ENCODE measurements at places on chromosomes 7 and 10. TPM values are rescaled to one million over a fixed set of nuclear protein-coding genes. Genes with fewer than 3 reads are reported as not detected.
A peak's percentile ranks its signal among the peaks of the same experiment; 100 is the strongest.

Gene SLC16A9
- not detected for total RNA-seq

DNA sequence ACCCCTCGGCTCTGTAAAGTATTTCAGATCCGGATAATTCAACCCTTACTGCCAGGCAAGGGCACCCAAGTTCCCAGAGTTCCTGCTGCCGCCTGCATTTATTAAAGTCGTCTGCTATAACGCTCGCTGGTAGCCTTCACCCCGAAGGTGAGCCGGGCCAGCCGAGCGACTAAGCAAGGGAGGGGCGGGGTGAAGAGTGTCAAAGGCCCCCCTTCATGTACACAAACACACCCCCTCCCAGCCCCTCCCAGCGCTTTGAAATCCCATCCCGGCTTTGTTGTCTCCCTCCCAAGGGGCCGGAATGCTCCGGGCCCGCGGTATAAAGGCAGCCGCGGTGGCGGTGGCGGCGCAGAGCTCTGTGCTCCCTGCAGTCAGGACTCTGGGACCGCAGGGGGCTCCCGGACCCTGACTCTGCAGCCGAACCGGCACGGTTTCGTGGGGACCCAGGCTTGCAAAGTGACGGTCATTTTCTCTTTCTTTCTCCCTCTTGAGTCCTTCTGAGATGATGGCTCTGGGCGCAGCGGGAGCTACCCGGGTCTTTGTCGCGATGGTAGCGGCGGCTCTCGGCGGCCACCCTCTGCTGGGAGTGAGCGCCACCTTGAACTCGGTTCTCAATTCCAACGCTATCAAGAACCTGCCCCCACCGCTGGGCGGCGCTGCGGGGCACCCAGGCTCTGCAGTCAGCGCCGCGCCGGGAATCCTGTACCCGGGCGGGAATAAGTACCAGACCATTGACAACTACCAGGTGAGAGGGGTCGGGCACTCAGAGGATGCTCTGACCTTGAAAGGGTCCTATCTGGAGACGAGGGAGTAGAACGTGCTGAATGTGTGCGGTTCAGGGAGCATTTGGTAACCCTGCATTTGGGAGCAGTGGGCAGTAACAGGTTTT lies at the start of gene DKK1:
Gene DKK1 (plus strand): TSS at position 349 of the 889 bp plus-strand sequence. CDS start 154 bp downstream, at position 503.
- peaks cover 82% of the 10 kb centered on the region for H3K27me3 ChIP-seq
- no peak within 1 kb of the TSS for H3K27ac ChIP-seq
- H3K4me1 ChIP-seq: peaks cover 19% of the 10 kb centered on the region
- H3K4me3 ChIP-seq: peak within 1 kb of the TSS; percentile 39

DNA sequence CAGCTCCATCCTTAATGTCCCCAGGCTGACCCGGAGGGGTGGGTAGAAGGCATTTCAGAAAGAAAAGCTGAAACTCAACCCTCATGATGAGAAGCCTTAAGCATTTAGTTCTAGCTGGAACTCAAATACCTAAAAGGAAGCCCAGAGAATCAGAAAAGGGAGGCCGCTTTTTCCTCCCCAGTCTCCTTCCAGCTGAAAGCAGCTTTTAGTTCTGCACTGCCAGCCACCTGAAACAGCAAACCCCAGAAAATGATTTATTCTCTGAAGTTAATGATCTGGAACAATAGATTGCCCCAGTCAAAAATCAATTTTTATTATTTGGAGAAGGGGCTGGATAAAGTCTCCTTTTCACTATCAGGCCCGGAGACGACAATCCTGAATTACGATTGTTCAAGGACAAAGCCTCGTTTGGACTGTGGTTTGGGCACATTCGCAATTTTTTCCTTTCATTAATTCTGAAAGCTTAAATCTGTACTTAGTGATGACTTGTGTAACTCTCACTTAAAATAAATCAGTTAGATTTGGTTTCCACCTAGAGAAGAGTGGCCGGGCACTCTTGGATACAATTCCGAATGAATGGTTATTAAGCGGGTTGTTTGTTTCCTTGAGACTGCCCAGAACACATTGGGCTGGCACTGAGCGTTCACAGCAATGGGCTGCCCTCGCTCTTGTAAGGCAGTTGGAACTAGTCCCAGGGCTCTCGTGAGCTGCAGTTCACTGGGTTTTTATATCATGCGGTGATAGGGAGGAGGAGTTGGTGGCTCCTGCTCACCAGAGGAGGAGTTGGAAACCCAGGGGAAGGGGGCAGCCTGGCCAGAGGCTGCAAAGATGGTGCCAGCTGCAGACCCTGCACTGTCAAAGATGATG lies 262.2 kb downstream of the CCSER2 start:
- H3K27ac ChIP-seq: no peak overlapping the region
- no peaks in the 10 kb centered on the region for H3K4me1 ChIP-seq
- no peak for DNase-seq

DNA sequence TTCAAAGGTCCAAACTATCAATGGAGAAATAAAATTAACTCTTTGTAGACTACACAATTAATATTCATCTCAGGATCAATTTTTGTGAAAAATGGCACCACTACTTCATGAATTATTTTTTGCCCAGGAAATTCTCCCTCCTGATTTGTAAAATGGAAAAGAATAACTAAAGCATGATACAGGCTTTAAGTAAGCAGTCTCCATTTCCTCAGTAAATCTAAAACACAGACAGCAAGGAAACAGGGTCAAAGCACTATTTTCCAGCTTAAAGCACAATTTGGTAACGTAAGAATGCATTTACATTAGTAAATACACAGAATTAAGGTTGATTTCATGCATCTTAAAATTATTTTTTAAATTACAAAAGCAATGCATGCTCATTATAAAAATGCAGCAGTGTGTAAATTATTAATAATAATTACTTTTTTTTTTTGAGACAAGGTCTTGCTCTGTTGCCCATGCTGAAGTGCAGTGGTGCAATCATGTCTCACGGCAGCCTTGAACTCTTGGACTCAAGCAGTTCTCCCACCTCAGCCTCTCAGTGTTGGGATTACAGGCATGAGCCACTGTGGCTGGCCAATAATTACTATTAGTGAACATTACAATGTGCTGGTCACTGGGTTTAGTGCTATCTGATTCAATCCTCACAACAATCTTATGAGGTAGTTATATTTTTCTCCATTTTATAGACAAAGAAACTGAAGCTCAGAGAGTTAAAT lies 26.1 kb upstream of the VCL start:
- no peaks in the 10 kb centered on the region for H3K27me3 ChIP-seq
- no peak overlapping the region for H3K4me3 ChIP-seq
- no peaks in the 10 kb centered on the region for H3K36me3 ChIP-seq

- peaks cover 21% of the 10 kb centered on the region for H3K36me3 ChIP-seq
- no peak overlapping the region for H3K27ac ChIP-seq
- no peaks in the 10 kb centered on the region for H3K27me3 ChIP-seq
- no peak overlapping the region for H3K4me3 ChIP-seq
- peaks cover 25% of the 10 kb centered on the region for H3K4me1 ChIP-seq
Measured at GRCh38 chr10:88172159-88172558, 308.7 kb downstream of the PTEN start.
